ENCODE measurements at places on chromosomes 4 and X.

- DNase-seq, result no peak
Measured at GRCh38 chrX:27350476-27350875, 112.7 kb downstream of the PPP4R3C start.

GRCh38 chrX:66756717-66757116 is 117.8 kb upstream of the EDA2R start:
- no peak for DNase-seq

DNA sequence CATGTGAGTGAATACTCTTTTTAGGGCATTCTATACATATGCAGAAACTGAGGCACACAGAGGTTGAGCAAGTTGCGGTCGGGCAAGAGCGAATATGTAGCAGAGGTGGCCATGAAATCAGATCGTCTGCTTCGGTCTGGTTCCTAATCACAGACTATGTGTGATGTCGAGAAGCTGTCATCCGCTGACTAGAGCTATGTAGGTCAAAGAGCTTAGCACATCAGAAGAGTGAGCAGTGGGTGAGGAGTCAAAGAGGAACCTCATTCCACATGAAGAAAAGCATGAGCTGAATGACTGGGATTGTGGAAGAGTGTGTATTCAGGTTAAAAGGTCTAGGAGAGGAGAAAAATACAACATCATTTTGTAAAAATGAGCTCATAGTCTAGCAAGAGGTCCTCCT is 19.0 kb downstream of the GAB3 start:
- DNase-seq, result no peak

- DNase-seq, result no peak
Measured at GRCh38 chr4:188046657-188047056, 51.1 kb downstream of the ZFP42 start.

DNA sequence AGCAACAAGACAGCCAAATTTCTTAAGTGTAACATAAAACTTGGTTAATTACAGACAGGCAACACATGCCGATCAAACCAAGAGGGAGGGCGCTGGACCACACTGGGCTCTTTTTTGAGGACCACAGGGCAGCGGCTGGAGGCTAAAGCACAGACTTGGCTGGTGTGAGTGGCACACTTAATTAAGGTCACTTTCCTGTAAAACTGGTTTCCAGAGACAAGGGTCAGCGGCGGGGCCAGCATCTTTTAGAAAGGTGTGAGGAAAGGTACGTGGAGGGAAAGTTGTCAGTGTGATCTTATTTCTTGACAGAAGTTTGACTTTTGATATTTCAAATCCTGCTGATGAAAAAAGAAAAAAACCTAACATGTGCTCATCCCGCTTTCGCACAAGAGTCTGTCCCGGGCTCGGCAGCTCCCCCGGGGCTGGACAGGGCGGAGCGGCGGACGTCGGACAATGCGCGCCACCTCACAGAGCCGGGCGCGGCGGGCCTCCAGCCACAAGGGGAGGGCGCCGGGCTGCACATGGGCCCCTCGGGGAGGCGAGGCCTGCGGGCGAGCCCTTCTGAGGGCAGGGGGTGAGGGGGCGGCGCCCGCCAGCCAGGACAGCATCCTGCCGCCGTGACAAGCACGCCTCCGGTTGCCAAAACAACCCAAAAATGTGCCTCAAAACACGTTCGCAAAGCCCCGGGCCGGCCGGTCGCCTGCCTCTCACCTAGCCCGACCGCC is 660 bp upstream of the HSPA4L start:
- DNase-seq, result no peak

GRCh38 chr4:137608085-137608484 is 75.8 kb upstream of the PCDH18 start:
- DNase-seq, result no peak

DNA sequence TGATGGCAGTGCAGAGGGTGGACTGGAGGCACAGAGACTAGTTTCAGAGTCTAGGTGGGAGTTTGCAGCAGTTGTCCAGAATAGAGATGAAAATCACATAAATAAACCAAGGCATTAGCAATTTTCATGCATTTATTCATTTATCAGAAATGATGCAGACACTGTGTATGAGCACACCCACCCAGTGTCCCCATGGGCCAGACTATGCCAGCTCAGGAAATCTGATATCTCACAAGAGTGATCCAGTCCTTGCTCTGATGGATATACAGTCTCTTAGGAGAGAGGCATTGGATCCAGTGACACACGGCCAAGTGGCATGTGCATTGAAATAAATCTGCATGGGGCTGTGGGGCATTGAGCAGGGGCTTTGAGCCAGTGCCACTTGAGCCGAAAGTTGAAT is 228.2 kb downstream of the FRMPD4 start:
- DNase-seq, result no peak

DNA sequence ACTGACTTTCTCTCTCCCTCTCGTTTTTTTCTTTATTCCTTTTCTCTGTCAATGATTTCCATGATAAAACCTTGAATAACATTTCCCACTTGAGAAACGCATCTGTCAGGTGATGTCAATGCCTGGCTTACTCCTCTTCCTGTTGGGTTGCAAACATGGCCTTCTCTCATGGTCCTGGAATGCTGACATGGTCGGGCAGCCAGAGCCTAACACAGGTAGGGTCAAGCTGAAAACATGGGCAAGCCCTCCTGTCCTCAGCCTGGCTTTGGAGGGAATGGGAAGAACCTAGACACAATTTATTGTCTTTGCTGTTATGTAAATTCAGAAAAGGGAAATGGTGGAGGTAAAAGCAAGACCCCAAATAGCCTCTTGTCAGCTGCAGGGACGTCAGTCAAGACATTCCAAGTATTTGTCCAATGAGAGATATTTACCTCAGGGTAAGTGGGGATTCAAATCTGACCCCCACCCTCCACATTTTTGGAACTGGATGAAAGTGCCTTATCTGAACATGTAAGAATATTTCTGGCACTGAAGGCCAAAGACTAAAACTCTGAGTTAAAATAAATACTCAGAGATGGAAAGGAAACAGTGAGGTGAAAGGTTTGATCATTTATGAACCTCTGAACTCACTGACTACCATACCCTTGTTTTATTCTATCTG is 473.8 kb downstream of the SPRY1 start:
- no peak for DNase-seq

DNA sequence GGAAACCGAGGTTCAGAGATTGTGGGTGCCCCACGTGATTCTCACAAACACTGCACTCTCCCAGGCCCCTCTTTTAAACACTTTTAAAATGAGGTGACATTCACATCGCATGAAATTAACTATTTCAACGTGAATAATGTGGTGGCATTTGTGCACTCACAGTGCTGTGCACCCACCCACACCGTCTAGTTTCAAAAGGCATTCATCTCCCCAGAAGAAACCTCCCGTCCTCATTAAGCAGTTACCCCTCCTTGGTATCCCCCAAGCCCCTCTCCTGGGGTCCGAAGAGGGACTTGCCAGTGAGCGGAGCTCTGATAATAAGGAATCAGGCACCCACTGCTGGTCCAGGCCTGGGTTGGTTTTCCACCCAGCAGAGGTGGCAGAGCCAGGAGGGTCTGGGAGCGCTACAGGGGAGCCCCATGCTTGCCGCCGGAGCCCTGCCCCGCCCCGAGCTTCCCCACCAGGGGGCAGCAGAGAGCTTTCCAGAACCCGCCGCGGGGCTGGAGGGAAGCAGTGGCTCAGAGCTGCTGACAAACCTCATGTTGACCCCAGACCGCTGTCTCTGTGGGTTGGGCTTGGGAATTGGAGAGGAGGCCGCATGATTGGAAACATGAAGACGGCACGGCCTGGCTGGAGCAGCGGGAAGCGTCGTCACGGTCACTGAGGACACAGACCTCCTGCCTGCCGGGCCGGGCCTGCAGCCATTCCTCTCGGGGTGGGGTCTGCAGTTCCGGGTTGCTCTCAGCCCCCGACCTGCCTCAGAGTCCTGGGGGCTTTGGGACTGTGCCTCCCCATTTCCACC is 27.5 kb upstream of the HTRA3 start:
- DNase-seq, result peak; percentile 10

DNA sequence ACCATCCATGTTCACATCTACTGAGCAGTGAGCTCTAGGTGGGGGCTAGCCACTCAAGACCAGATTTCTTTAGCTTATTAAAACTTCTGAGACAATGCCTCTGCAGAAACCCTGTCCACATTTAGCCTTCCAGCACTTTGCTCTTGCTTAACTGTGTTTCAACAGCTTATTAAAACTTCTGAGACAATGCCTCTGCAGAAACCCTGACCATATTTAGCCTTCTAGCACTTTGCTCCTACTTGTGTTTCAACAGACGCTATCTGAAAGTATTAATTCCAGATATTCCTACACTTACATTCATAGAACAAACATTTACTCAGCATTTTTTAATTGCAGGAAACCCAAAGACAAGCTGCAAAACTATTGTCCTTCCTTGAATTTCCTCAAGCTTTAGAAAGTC is 91.9 kb downstream of the SEL1L3 start:
- DNase-seq, result no peak

DNA sequence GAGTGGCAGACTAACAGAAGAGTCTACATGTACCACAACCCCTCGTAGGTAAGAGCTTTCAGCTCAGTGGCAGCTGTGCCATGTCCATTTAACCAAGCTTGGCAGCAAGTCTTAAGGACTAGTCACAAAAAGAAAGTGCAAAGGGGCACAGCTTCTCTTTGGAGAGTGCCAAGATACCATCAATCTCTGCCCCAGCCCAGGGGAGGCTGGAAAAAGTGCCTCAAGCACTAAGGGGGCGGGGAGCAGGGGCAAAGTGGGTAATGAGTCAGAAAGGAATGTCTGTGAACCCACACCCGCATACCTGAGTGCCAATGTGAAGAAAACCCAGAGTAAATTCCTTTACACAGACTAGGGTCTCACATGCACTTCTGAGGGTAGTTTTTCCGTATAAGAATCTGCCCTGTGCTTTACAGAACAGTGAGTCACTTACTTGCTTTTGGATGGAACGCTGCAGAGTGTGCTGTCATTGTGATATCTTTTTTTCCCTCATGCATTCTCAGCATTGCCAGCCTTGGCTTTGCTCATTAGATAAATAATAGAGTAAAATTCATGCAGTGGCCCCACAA is 219.8 kb downstream of the ZNF674 start:
- no peak for DNase-seq

- no peak for DNase-seq
Measured at GRCh38 chr4:144599621-144600020, 46.3 kb upstream of the HHIP start.

- no peak for DNase-seq
Measured at GRCh38 chrX:29237972-29238371, 650.7 kb downstream of the IL1RAPL1 start.

GRCh38 chr4:135256111-135256510 is 1054.5 kb upstream of the PABPC4L start:
- DNase-seq, result no peak

DNA sequence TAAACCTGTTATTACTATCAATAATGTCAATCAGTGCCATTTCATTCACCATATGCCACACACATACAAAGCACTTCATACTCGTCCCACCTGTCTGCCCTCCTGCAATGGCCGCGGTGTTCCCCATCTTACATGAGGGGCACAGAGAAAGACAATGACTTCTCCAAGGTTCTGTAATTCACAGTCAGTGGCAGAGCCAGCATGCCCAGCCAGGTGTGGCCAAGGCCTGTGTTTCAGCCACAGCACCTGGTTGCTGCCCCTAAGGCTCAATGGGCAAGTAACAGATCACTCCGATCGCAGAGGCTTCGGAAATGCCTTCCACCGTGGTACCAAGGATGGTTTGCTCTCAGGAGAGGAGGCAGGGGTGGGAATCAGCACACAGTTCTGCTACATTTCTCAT is 10.9 kb downstream of the AFAP1 start:
- no peak for DNase-seq

- DNase-seq, result no peak
Measured at GRCh38 chr4:135281230-135281629, 1079.6 kb upstream of the PABPC4L start.

- no peak for DNase-seq
Measured at GRCh38 chr4:119834906-119835612, 206.5 kb upstream of the PDE5A start.

GRCh38 chr4:175469514-175469913 is 342.6 kb downstream of the GPM6A start:
- DNase-seq, result no peak

GRCh38 chr4:63787326-63787725 is 621.9 kb downstream of the TECRL start:
- no peak for DNase-seq

DNA sequence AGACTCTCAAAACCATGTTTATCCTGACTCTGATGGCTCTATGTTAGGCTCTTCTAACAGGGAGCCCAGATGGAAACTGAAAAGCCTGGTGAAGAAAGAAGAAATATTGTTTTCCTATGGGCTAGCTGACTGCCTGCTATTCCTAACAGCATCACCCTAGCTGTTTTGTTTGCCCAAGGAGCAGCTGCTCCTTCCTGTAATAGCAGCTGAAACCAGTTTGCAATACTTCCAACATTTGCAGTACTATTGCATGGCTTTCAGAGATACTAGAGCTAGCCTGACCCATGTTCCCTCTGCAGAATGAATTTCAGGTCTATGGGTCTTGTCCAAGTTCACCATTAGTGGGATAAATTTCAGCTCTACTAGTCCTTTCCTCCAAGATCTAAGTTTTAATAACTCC is 495.2 kb downstream of the INPP4B start:
- DNase-seq, result no peak

GRCh38 chrX:53047228-53047627 is 1.4 kb upstream of the GPR173 start:
- no peak for DNase-seq

- no peak for DNase-seq
Measured at GRCh38 chr4:188012426-188012945, 16.9 kb downstream of the ZFP42 start.

- DNase-seq, result no peak
Measured at GRCh38 chr4:60588556-60588955, 611.6 kb upstream of the ADGRL3 start.

GRCh38 chr4:123327846-123328429 is 68.7 kb upstream of the SPRY1 start:
- DNase-seq, result no peak

- no peak for DNase-seq
Measured at GRCh38 chr4:181860668-181861067, 382.5 kb upstream of the TENM3 start.

DNA sequence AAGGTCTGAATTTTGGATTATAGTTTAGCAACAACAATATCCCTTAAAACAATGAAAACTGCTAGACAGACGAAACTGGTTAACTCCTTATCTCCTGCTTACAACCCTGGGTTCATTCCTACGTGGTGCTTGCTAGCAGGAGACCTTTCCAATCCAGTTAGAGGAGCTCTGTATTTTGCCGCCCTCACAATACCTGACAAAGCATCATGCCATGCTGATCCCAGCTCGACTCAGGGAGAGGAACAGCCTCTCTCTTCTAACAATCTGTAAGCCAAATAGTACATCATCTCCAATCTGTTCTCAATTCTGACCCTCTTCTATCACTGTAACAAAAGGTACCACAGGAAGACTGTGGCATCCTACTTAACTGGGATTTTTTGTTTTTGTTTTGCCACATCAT is 74.4 kb downstream of the PAPSS1 start:
- no peak for DNase-seq

GRCh38 chrX:43108828-43109227 is 330.9 kb upstream of the PPP1R2C start:
- DNase-seq, result no peak

GRCh38 chr4:87370068-87370467 is 20.9 kb downstream of the HSD17B11 start:
- DNase-seq, result no peak

GRCh38 chrX:109390556-109390955 is 91.3 kb downstream of the GUCY2F start:
- DNase-seq, result no peak

All from NCI-H446 treated with DMSO at 0.1 percent for 48 hours (cell line).